Inflammatory macrophage treated with lipopolysaccharide for 4 hours (primary cell): ENCODE measurements at places on chromosomes 2 and 18.

GRCh38 chr2:161983866-161984265, 90.1 kb downstream of the DPP4 start:
- DNase-seq, result no peak

GRCh38 chr2:24123922-24124580, 782 bp downstream of the FAM228B start:
- DNase-seq, result no peak

DNA sequence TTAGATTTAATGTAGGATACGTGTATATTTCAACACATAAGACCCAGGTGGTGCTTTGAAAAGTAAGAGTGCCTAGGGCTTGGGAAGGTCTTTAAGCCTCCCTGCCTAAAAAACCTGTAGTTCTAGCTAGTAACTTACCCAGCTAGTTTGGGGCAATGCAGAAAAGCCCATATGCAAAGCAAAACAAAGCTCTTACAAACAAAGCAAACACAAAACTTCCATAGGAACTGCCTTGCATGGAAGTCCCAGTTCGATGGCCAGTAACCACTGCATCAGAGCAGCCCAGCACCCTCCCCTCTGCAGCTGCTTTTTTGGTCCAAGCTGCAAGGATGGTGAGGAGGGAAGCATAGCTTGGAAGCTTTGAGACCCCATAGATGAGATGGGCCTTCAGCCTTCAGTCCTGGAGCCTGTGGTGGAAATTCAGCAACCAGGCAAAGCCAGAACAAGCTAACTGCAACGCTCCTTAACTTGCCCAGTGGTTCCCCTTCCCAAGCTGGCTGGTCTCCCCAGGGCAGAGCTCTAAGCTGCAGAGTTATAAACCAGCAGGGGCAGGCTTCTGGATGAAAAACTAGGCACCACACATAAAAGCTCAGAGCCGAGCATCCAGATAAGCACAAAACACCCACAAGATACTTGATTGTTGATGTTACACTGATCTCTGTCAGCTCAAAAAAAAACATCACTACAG, 16.2 kb downstream of the C2orf76 start:
- DNase-seq, result no peak

GRCh38 chr2:131584380-131584779, 56.7 kb downstream of the CCDC74A start:
- DNase-seq, result peak; percentile 3

- peak; percentile 10 for DNase-seq
Measured at GRCh38 chr2:88658881-88659537, 31.7 kb upstream of the EIF2AK3 start.

DNA sequence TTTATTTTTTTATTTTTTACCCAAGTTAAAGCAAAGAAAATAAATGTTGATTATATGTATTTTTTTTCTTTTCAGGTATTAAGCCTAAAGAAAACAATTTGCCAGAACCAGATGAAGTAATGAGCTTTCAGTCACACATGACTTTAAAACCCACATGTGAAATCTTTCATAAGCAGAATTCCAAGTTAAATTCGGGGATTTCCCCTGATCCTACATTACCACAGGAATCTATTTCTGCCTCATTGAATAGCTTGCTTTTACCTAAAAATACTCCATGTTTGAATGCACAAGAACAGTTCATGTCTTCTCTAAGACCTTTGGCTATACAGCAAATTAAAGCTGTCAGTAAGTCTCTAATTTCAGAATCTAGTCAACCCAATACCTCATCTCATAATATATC, 26.6 kb downstream of the GEN1 start:
- DNase-seq, result no peak

- DNase-seq, result no peak
Measured at GRCh38 chr18:49160079-49160930, 209.5 kb upstream of the SMAD7 start.

DNA sequence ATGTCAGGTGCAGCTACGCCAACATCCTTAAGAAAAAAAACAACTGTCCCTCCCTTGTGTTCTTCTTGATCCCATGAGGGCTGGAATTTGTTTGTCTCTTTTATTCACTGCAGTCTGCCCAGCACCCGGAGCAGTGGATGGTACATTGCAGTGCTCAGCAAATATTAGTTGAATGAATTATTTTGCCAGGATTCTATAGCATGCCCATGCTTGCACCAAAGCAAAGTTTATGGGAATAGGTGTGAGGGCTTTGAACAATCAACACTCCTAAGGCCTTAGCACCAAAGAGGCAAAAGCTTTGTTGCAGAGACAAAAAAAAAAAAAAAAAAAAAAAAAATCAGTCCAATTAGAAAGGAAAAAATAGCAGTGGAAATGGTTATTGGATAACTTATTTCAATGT, 28.7 kb upstream of the DCC start:
- no peak for DNase-seq

- no peak for DNase-seq
Measured at GRCh38 chr2:18312818-18313217, 247.6 kb downstream of the RDH14 start.

GRCh38 chr2:170766693-170767092, 3.5 kb upstream of the ERICH2 start:
- no peak for DNase-seq

DNA sequence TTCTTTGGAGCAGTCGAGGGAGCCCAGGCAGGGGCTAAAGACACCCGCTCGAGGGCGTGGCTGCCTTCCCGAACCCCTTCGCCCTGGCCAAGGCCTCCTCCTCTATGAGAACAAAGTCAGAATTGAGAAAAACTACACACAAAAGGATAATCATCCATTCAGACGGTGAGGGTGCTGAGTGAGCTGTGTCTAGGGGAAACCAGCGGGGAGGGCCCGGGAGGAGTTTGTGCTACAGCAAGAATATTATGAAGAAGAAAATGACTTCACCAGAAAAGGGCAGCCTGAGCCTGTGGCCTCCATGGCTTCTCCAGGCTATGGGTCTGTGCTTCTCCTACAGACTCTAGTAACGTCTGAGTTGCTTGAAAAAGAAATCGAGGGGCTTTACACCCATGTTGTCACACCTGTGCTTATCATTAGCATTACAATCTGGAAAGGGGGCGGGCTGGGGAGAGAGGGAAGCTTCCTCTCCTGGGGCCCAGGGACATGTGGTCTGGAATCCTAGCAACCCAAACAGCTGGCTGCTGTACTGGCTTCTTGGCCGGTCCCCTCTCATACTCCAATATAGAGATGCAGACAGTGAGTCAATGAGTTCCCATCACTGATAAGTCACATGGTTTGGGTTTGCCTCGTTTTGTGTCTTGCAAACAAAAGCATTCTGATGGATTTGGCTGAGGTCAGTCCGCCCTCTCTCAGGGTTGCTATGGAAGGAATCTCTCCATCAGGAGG, 52.0 kb upstream of the ARL4C start:
- DNase-seq, result no peak

DNA sequence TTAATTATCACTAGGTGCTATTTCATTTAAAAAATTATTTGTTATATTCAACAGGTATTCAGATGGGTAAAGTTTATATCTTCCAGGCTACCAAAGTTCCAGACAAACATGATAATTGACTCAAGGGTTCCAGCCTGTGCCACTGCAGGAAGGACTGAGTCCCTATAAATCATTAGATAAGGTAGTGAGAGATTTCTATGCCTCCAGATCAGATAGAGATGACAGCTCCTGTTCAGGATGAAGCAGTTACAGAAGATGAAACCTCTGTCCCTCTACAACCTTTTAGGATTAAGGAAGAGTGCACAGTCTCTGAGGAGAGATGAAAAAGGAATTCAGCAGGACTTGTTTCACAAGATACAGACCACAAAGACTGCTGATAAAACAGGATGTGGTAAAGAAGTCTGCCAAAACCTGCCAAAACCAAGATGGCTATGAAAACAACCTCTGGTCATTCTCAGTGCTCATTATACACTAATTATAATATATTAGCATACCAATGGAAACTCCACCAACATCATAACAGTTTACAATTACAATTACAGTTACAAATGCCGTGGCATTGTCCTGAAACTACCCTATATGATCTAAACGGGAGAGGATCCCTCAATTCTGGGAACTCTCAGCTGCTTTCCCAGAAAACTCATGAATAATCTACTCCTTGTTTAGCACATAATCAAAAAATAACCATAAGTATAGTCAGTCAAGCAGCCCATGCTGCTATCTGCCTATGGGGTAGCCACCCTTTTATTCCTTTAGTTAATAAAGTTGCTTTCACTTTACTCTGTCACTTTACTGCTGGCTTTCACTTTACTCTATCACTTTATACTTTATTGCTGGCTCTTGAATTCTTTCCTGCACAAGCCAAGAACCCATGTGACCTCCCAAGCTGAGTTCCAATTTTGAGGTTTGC, 288.5 kb downstream of the PDE11A start:
- DNase-seq, result no peak

- no peak for DNase-seq
Measured at GRCh38 chr2:48845684-48846083, 90.2 kb upstream of the LHCGR start.

DNA sequence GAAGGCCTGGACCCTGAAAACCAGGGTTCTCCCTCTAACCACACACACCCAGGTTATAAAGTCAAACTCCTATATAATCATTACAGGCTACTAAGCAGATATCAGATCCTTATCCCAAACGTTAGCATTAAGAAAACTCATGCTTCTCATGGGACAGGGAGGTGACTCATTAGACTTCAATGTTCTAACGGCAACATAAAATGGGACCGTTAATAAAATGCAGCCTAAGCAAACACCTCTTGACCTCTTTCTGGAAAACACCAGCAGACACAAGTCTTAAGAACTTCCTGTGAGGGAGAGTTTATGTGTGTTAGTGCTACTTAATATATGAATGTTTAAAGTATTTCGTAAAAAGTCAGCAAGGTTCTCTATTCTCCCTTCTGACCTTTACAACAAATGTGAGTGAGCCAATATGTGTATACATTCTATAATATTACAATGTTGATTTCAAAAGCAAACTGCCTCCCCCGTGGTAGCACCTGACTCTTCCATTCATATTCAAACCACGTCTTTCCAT, 31.7 kb downstream of the LPIN2 start:
- peak; percentile 81 for DNase-seq

GRCh38 chr2:24852431-24853020, 59.3 kb downstream of the CENPO start:
- no peak for DNase-seq

- no peak for DNase-seq
Measured at GRCh38 chr2:19733951-19734425, 167.8 kb downstream of the TTC32 start.

GRCh38 chr2:30608643-30609042, 161.6 kb downstream of the LCLAT1 start:
- DNase-seq, result no peak

- peak; percentile 59 for DNase-seq
Measured at GRCh38 chr18:433960-434359, 66.5 kb downstream of the COLEC12 start.

DNA sequence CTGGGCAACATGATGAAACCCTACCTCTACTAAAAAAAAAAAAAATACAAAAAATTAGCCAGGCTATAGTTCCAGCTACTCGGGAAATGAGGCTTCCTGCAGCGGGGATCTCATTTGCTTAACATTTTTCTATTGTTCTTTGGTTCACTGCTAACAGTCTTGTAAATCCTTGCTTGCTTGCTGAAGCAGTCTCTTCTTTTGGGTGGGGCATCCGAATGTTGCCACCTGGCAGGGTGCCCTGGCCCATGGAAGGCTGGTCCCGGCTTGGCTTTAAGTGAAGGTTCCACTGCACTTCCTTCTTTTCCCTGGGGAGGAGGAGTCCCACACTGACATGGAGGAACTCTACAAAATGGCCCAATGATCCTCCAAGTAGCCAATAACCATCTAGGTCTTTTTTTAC, 6.0 kb upstream of the ANKRD29 start:
- no peak for DNase-seq
